ENCODE measurements at places on chromosomes 13 and 19. TPM values are rescaled to one million over a fixed set of nuclear protein-coding genes. Genes with fewer than 3 reads are reported as not detected.

Gene PDE4C
- not detected for total RNA-seq

GRCh38 chr19:5106191-5106726, 137.3 kb downstream of the KDM4B start:
- H3K4me3 ChIP-seq = no peak overlapping the region
- no peaks in the 10 kb centered on the region for H3K4me1 ChIP-seq

- peaks cover 83% of the 10 kb centered on the region for H3K4me1 ChIP-seq
- DNase-seq = no peak
- H3K4me3 ChIP-seq = no peak overlapping the region
- H3K27me3 ChIP-seq = no peaks in the 10 kb centered on the region
Measured at GRCh38 chr13:40581277-40581579, 85.2 kb downstream of the FOXO1 start.

DNA sequence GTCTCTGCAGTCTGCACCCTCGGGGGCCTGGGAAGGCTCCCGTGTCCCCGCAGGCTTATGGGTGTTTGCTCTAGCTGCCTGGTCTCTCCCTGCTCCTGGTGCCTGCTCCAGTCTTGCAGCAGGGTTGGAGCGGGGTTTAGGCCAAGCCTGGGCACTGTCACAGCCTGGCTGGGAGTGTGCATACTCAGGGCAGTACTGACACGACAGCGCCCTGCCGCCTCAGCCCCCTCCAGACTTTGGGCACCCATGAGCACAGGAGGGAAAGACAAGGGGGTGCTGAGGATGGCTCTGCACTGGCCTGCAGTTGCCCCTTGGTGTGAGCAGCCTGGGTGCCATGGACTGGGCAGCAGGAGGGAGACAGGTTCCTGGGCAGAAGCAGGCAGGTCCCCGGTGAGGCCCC, 35.7 kb downstream of the CEP89 start:
- H3K27ac ChIP-seq = no peak overlapping the region
- H3K27me3 ChIP-seq = no peaks in the 10 kb centered on the region
- DNase-seq = no peak
- H3K4me1 ChIP-seq = no peaks in the 10 kb centered on the region
- peaks cover under 1% of the 10 kb centered on the region for H3K36me3 ChIP-seq
